NCI-H2029 (cell line): ENCODE measurements at places on chromosomes 6 and 20.

GRCh38 chr20:16898433-16898832, 150.3 kb downstream of the OTOR start:
- DNase-seq = no peak

DNA sequence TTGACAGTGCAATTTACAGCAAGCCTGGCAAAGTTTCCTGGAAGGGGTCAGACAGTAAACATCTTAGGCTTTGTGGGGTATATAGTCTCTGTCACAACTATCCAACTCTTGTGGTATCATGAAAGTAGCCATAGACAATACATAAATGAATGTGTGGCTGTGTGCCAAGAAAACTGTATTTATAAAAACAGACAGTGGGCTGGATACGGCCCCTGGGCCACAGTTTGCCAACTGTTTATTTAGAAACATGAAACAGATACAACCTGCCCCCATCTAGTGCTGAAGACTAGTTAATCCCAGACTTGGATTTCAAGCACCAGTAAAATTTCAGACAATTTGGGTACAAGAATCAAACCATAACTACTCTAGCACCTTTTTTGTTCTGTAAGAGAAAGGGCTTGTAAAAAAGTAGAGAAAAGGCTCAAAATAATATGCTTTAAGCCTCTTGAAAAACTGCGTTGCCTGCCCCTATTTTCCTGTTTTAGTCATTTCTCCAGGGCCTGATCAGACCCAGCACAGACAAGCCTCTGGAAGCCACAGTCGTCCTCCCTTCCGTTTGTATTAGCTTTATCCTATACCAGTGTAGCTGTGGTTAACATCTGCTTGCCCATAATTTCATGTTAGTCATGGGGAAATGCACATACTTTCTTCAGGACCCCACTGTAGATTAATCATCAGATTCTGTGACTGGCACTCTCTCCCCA, 30.8 kb downstream of the JAG1 start:
- DNase-seq = no peak

- no peak for DNase-seq
Observed at GRCh38 chr6:63565727-63566596, 6.3 kb upstream of the LOC128125822 start.

DNA sequence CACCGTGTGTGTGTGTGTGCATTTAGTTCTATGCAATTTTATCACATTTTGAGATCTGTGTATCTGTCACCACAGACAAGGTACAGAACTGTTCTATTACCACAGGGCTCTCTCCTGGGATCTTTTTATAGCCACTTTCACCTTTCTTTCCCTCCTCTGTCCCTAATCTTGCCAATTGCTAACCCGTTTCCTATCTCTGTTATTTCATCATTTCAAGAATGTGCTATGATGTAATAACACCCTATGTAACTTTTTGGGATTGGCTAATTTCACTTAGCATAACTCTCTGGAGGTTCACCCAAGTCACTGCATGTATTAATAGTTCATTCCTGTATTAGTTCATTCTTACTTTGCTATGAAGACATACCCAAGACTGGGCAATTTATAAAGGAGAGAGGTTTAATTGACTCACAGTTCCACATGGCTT, 657.7 kb downstream of the QKI start:
- no peak for DNase-seq

DNA sequence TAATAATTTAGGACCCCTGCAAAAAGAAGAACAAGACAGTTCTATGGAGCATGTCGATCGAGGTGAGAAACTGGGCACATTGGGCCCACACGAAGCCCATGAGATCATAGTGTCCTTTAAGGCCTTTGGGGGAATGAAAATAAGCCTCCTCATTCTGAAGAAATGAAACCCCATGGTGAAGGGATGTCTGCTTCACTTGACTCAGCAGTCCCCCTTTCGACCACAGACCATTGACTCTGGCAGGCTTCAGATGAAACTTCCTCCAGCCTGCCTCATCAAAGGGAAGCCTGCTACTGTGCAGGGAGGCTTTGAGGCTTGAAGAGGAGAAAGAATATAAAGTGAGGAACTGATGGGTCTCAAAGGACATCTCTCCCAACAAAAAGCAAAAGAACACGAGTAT, 144.2 kb upstream of the FBXL4 start:
- no peak for DNase-seq

DNA sequence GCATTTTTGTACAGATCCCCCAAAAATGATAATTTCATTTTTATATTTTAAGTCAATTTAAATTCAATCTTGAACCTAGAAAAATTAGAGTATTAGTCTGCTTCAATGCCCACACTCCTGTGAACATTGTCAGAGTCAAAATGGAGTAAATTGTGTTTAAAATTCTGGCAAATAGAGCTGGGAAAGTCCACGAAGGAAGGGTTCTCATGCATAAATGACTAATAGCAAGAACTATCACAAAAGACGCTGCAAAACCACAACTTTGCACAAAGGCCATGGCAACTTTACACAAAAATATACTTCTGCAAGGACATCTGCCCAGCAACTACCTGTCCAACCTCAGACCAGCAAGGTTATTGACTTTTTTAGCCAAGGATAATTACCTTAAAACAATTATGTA, 203.2 kb upstream of the SMLR1 start:
- no peak for DNase-seq

- DNase-seq = no peak
Observed at GRCh38 chr6:166473886-166474571, 91.3 kb upstream of the MPC1 start.

- no peak for DNase-seq
Observed at GRCh38 chr20:11045412-11046175, 371.8 kb upstream of the JAG1 start.

DNA sequence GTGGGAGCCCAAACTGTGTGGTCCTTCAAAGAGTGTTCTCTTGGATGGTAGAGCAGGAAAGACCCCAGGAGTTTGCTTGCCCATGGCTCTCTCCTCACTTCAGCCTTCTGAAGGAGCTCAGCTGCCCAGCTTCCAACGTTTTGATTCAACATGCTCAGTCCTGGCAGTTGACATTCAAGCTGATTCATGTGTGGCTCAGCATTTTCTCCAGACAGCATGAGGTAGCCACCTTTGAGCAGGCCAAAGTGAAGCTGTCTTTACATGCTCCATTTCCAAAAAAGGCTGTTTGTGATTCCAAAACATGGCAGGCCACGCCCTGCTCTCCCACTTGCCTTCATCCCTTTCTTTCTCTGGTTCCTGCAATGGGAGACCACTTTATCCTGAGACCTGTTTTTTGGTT, 280.2 kb downstream of the TBC1D7 start:
- no peak for DNase-seq

- peak; percentile 66 for DNase-seq
Observed at GRCh38 chr20:23446505-23446904, 6.2 kb downstream of the CST11 start.

- no peak for DNase-seq
Observed at GRCh38 chr6:16358531-16359138, 120.2 kb downstream of the GMPR start.

- no peak for DNase-seq
Observed at GRCh38 chr6:114068116-114068515, 97.2 kb upstream of the HDAC2 start.

DNA sequence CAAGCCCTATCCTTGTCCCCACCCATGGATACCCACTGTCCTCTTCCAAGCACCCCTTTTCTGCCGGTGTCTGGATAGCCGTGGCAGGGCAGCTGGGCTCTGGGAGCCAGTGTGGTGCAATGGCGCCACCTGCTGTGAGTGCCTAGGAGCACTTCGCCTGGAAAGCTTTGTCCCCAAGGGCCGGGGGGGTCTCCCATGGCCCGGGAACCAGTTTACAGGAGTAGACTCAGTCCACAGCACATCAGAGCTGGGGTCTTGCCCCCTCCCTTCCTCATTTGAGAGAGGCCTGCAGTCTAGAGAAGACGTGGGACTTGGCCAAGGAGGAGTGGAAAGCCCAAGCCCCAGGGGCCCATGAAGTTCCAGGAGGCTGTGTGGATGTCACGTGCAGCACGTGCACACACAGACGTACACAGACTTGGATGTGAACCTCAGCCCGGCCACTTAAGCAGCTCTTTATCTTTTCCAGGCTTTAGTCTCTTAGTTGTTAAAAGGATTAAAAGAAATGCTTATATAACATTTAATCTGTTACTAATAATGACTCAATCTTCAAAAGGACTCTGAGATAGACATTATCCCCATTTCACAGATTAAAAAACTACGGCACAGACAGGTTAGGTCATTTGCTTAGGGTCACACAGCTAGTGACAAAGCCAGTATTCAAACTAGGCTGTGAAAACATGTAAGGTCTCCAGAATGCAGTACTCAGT, 40.9 kb upstream of the CDH22 start:
- DNase-seq = peak; percentile 36
